ENCODE measurements at places on chromosomes 12 and 14.

DNA sequence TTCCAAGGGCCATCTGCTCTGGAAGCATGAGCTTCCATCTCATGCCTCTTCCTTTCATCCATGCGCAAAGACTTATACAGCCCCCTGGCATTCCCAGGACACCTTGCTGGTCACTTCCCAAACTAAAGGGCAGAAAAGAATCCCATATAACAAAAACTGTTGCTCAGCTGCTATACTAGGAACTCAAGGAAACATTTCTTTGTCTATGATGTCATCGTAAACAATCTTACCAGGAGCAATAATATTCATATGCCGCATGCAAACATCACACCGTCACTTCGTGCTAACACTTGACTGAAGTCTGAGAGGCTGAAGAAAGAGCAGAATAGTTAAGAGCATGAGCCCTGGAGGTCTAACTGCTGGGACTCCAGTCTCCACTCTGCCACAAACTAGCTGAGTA lies 50.5 kb upstream of the CDKN3 start:
- DNase-seq, result no peak

GRCh38 chr14:50288146-50288545 lies 23.9 kb downstream of the L2HGDH start:
- DNase-seq, result no peak

- DNase-seq, result no peak
Observed at GRCh38 chr12:121314431-121314830, 17.9 kb upstream of the CAMKK2 start.

DNA sequence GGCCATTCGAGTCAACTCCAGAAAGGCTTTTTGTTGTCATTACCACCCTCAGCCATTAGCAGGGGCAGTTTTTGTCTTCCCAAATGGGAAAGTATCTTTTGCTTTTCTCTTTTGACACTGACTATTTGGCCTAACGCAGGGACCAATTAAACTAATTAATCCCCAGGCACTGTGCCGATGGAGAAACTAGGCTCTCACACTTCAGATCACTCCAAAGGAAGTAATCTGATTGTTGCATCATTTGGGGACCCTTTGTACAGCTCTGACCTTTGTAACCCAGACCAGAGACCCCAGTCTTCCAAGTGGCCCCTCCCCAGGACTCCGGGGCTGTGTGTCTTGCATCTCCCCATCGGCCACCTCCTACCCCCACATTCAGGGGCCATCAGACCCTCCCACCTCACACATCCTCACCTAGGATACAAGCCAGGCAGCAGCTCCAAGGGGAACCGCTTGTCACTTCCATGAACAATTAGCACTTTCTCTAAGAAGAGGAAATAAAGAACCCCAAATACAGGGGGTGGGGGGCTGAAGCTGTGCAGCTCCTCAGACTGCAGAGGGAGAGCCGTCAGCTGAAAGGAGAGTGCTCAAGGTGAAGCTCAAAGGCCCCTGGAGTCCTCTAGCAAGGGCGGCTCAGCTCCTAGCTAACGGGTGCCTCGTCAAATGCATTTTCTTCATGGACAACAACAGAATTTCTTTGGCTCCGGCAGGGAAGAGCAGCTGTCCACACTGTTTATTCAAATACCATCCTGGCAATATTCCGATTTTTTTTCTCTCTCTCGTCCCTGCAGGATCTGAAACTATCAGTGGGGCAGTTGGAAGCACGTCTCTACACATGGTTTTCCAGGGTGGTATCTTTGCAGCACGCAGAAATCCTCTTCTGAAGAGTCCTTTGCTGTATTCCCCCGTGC lies 64.3 kb upstream of the DIO3 start:
- DNase-seq, result no peak

- no peak for DNase-seq
Observed at GRCh38 chr12:86712425-86712843, 456.2 kb upstream of the MGAT4C start.

DNA sequence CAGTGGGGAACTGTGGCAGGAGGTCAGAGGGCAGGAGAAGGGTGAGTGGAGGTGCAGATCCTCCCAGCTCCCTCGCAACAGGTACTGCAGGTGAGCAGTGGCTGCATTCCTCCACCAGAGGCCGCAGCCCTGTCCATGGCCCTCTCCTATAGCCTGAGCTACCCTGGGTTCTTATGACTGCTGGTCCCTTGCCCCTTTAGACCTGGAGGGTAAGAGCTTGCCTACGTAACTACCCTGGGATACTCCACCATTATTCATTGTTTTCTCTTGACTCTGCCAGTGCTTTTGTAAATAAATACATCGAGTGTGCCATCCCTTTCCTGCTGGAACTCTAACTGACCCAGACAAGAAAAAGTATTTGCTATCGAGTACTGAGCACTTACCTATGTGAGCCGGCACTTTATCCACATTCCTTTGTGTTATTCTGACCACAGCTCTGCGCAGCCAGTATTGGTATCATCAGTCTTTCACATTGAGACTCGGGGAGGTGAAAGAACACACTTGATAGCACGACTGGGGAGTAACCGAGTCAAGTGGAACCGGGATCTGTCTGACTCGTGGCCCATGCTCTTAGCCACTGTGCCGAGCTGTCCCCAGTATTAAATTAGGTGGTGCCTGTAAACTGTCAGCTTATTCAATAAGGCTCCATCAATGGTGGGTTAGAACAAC lies 38.5 kb downstream of the LTBP2 start:
- peak; percentile 37 for DNase-seq

DNA sequence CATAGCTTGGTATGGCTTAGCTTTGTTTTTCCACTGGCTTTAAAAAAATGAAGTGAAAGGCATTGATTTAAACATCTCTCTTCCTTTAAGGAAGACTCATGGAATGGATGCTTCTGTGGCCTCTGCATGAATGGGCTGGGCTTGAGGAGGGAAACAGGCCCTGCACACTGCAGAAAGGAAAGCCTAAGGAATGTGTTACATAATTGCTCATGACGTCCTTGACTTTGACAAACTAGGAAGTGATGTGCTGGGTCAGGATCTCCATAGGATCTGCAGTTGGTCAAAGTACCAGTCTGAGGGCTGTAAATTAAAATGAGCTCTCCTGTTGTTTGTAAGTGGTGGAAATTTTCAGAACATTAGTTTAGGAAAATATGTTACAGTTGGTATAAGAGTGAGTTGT lies 12.7 kb downstream of the SAMD4A start:
- DNase-seq, result no peak

GRCh38 chr14:38339696-38340095 lies 83.8 kb upstream of the CLEC14A start:
- no peak for DNase-seq

DNA sequence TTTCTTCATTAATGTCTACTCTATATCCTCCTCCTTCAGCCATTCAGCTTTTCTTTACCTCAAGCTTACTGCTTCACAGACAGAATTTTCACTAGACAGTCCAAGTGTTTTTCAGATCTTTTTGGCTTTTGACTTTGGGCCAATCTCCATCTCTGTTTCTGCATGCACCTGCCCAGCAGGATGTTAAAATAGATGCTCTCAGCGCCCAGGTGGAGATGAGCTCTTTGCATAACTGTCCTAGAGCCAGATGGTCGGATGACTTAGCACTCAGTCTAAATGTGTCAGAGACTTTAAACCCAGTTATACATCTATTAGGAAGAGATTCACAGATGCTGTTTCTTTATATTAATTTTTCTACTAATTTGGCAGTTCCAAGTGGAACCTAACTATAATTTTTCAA lies 80.3 kb upstream of the SSTR1 start:
- no peak for DNase-seq

Measured in psoas muscle (tissue), 8 donors.